PC-9 (cell line): ENCODE measurements at places on chromosomes 11 and 22. TPM values are rescaled to one million over a fixed set of nuclear protein-coding genes. Genes with fewer than 3 reads are reported as not detected.

- no peak for DNase-seq
Observed at GRCh38 chr11:128052912-128053641, 534.3 kb downstream of the ETS1 start.

GRCh38 chr11:9756461-9756860 lies 92.6 kb downstream of the SWAP70 start:
- DNase-seq: no peak

- DNase-seq: no peak
Observed at GRCh38 chr11:71329786-71330185, 77.4 kb upstream of the SHANK2 start.

DNA sequence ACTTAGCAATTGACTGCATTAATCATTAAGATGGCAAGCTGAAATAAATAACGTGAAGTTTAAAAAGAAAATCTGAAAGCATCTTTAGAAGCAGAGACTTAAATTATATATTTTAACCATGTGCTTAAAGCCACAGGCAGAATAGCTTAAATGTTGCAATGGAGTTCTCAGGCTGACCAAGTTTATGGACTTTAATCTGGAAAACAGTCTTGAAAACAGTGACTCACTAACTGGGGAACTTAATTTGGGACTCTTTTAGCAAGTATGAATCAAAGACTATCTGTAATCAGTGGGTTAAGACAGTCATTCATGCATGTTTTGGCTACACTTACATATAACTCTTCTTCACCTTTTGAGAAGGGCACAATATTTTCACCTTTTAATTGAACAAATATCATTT lies 12.6 kb upstream of the GLYATL1 start:
- no peak for DNase-seq

GRCh38 chr11:125164422-125165110 lies at the start of gene PKNOX2:
PKNOX2 (plus strand) TSS chr11:125164751; CDS start chr11:125351306, 186,555 bp downstream.
- DNase-seq: peak; percentile 40

- DNase-seq: no peak
Observed at GRCh38 chr11:88119561-88119960, 55.7 kb downstream of the RAB38 start.

- DNase-seq: no peak
Observed at GRCh38 chr11:83034673-83035014, 37.1 kb downstream of the RAB30 start.

GRCh38 chr11:107953446-107953845 lies 25.2 kb downstream of the RAB39A start:
- no peak for DNase-seq

GRCh38 chr22:40808018-40808841 lies 10.9 kb downstream of the SLC25A17 start:
- DNase-seq: no peak

DNA sequence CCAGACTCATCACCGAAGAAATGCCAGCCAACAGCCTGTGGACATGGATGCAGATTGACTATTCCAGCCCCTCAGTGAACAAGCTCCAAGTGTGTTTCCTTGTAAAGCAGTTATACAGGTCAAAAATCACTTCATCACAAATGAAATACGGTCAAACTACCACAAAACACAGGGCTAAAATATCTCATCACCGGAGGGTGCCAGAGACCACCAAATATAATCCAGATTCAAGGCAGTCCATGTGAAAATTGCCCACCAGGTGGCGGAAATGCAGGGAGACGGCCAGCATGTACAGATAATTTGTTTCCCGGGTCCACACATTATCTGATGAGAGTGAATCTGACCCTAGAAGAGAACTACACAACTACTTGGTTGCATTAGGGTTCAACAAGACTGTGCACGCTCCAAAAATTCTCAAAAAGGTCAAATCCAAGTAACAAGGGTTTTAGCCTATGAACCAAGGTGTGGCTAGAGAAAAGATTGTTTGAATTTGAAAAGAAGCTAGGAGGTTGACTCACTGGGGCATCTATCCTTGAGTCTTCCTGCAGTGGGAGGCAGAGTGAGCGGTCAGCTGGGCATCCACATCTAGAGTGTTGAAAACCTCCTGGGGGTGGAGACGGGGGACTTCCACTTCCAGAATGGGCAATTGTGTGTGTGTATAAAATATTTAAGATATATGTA lies 71.7 kb downstream of the IGLL5 start:
- DNase-seq: no peak

GRCh38 chr11:96105944-96106343 lies 182.0 kb upstream of the MTMR2 start:
- no peak for DNase-seq

EPS8L2 gene
- 228 and 229 TPM in 2 replicates for total RNA-seq

MFNG gene
- total RNA-seq: 26.0 and 28.1 TPM in 2 replicates

LRRC32 gene
- 0.53 TPM in 1 of 2 replicates, not detected in the other for total RNA-seq

UQCR10 gene
- 85.4 and 103 TPM in 2 replicates for total RNA-seq

PI4KA gene
- total RNA-seq: 24.7 and 27.9 TPM in 2 replicates

GAB4 gene
- not detected in 2 replicates for total RNA-seq

IGF2 gene
- total RNA-seq: 0.15 and 0.24 TPM in 2 replicates
